ENCODE measurements at places on chromosomes 13 and 19.

GRCh38 chr13:104140552-104140951 lies 1074.3 kb upstream of the SLC10A2 start:
- DNase-seq, result no peak

- DNase-seq, result no peak
These were observed 15.4 kb downstream of the CEBPA start for GRCh38 chr19:33286899-33287298.

DNA sequence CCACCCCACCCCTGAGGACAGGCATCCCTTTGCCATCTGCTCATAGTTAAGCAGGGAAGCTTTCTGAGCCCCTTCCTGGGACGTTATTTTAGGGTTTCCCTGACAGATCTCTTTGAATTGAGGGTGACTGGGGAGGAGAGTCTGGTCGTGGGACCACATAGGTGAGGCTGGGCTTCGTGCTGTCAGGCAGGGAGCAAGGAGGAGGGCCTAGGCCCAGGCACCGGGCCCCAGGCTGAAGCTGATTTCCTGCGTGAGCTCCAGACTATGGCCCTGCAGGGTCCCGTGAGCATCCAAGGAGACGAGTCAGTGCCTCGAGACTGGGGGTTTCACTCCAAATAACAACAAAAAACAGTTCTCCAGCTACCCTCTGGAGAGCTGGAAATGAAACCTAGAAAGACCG lies 60.4 kb downstream of the MYO9B start:
- no peak for DNase-seq

GRCh38 chr19:1322198-1322981 lies 36.7 kb downstream of the EFNA2 start:
- DNase-seq, result no peak

DNA sequence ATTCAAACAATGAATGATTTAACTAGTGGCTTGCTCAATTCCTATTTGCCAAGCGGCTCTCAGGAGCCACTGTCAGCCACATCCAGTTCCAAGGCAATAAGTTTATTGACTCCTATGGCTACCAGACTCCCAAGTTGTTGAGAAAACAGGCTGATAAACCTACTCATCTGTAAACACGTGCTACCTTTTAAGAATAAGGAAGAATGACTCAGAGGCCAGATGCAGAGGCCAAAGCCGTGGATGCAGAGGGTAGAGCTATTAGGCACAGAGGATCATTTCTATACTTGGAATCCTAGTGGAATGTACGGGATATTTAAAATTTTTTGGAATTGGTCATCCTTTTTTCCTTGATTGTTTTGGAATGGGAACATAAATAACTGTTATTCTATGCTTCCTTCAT lies 1921.1 kb downstream of the OLFM4 start:
- DNase-seq, result no peak

DNA sequence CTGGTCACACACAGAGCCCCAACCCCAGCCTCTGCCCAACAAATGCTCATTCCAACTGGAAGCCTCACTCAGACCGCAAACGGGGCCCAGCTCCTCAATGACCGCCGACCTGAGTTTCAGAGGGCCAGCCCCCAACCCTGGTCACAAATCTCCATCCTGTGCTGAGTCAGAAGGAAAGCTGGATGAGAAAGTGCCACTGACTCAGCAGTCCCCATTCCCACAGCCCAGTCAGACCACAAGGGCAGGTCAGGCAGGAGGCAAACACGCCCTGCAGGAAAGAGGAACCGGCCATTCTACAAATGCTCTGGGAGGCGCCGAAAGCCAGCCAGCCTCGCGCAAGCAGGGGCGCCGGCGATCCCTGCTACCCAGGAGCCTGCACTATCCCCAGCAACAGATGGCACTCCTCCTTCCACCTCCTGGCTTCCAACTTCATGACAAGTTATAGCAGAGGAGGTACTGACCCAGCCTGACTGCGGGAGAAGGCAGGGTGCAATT lies 14.1 kb upstream of the PRKD2 start:
- no peak for DNase-seq

DNA sequence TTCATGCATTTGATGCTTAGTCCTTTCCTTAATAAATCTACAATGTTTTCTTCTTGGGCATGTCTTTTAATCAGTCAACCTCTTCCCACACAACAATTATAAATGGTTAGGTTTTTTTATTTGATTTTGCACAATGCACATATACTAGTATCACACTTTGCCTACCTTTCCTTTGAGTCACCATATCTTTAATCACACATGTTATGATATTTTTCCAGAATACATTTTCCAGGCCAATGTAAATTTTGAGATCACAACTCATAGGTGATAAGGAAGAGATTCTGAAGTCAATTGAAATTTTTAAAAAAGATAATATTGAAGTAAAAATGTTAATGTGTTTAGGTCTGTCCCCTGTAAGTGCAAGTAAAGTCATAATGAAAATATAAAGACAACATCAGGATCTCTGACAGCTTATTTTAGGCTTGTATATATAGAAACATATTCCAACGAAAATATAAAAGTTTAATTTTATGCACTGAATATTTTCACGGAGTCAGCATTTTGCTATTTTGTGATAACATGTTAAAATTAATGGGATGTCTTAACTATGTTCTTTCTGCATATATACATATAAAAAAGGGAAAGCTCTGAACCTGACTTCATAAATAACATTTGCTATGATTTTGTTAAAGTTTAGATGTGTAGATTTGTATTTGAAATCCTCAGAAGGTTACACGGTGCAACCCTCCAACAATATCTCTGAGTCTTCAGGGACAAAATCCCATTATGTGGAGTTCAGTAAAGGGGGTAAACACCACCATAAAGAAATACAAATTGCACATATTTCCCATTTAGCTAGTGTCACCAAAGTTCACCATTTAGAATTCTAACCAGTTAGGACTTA lies 351.9 kb downstream of the DACH1 start:
- DNase-seq, result no peak

GRCh38 chr13:61202042-61202441 lies 213.6 kb downstream of the PCDH20 start:
- DNase-seq, result no peak

DNA sequence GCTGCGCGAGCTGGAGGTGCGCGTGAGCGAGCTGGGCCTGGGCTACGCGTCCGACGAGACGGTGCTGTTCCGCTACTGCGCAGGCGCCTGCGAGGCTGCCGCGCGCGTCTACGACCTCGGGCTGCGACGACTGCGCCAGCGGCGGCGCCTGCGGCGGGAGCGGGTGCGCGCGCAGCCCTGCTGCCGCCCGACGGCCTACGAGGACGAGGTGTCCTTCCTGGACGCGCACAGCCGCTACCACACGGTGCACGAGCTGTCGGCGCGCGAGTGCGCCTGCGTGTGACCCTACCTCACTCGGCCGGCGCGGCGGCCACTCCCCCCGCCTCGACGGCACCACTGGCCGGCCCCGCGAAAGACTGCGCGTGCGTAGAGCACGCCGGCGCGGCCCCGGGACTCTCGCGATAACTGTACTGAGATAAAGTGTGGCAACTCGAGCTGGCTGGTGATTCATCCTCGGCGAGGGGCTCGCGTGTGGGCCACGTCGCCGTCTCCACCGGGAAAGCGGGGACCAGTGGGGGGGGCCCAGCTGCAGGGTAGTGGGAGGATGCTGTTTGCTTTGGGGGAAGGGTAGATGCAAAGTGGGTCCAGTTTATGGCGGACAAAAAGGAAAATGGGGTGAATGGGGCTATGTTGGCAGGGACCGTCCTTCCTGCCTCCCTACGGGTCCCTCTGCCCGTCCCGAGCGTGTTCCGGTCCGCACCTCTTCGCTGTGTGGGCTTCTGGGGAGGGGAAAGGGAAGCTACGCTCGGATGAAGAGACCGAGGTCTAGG lies 11.4 kb downstream of the FUT6 start:
- peak; percentile 94 for DNase-seq

DNA sequence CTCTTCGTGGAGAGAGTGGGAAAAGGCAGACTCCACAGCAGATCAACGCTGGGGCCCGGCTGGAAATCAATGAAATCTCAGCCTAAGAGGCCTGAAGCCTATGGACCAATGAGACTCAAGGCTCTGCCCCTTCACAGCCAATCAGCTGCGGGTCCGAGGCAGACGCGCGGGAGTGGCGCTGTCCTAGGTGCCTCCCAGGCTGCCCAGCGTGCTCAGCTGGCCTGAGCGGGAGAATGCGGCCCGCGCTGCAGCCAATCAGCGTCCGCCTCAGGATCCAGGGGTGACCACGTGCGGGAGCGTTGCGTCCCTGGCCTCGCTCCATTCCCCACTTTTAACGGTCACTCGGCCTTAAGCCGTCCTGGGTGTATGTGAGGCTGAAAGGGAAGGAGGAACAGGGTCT lies at the start of gene ZBTB32:
TSS of gene ZBTB32 (plus strand) at position 341 of the 400 bp plus-strand sequence. CDS start 10,069 bp downstream, outside the sequence.
- DNase-seq, result no peak

GRCh38 chr19:16831531-16831930 lies 2.3 kb downstream of the SIN3B start:
- DNase-seq, result no peak

DNA sequence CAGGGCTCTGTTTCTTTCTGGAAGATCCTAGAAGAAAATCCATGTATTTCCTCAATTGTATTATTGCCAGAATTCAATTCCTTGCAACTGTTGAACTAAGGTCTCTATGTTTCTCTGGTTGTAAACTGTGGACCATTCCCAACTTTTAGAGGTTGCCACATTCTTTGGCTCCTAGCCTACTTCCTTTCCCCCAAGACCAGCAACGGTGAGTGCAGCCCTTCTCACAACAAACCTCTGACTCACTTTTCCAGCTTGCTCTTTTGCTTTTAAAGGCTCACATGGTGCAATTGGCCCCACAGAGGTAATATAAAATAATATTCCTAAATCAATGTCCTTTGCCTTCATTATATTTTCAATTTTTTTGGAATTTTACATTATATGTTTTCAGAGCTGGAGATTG lies 371.3 kb downstream of the SLITRK5 start:
- no peak for DNase-seq

- DNase-seq, result no peak
These were observed 8.3 kb downstream of the ZNF837 start for GRCh38 chr19:58372311-58373133.

- DNase-seq, result no peak
These were observed 263.1 kb downstream of the ZNF536 start for GRCh38 chr19:30634996-30635975.

- no peak for DNase-seq
These were observed 39.2 kb downstream of the ZSWIM4 start for GRCh38 chr19:13834244-13835069.

DNA sequence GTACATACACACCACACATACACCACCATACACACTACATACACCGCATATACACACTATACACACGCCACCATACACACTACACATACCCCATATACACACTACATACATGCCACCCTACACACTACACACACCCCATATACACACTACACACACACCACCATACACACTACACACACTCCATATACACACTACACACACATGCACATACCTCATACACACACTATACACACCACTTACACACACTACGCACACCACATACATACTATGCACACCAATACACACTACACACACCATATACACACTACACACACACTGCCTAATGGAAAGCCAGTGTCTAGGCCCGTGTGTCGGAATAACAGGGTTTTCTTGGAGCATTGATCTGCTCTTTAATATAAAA lies 27.5 kb downstream of the CRYL1 start:
- DNase-seq, result no peak

DNA sequence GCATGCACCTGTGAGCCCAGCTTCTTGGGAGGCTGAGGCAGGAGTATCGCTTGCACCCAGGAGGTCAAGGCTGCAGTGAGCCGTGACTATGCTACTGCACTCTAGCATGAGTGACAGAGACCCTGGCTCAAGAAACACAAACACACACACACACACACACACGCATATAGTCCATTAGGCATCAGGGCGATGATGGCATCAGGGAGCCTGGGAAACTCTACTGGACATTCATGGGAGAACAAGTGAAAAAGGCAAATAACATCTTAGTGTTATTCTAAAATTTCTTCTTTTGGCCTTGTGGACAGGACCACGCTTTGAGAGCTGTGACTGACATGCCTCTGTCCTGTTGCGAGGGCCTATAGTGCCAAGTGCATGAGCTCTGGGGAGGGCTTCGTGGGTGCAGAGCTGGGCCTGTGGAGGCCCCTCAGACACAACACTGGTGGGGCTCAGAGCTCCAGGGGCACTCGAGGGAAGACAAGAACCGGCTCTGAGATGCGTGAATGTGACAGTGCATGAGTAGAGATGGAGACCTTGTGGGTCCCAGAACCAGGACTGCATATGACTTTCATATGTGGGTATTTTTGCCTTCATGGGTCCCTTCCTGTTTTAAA lies 8.0 kb upstream of the USF2 start:
- no peak for DNase-seq

- peak; percentile 88 for DNase-seq
These were observed 8.5 kb downstream of the PLEKHJ1 start for GRCh38 chr19:2227415-2228156.

DNA sequence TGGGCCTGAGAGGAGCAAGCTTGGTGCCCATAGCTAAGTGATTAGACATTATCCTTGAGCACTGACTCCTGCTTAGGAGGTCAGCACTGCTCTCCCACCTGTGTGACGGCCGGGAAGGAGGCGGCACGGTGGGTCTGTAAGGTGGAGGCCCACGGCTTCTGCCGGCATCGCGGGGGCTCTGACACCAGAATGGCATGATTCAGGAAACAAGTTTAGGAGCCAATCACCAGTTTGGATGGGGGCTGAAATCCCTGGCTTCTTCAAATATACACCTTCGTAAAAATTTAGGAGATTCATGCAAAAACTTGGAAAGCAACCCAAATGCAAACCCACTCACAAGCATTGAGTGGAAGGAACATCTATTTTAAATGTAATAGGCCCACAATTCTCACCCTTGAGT lies 307.3 kb upstream of the TSHZ3 start:
- DNase-seq, result no peak

GRCh38 chr13:98565726-98566565 lies 11.0 kb downstream of the STK24 start:
- no peak for DNase-seq

DNA sequence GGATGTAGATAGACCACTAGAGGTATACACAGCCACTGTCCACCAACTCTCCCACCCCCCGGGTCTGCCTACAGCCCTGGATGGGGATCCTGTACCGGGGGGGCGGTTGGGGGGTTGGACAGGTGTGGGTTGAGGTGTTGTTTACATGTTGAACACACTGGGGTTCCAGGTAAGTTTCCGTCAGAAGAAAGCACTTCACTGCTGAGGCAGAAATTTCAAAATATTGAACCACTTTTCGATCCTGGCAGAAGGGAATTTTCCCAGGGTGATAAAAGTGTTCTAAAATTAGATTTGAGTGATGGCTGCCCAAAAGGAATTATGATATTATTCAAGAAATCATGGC lies 6.6 kb upstream of the CEACAM16 start:
- no peak for DNase-seq

DNA sequence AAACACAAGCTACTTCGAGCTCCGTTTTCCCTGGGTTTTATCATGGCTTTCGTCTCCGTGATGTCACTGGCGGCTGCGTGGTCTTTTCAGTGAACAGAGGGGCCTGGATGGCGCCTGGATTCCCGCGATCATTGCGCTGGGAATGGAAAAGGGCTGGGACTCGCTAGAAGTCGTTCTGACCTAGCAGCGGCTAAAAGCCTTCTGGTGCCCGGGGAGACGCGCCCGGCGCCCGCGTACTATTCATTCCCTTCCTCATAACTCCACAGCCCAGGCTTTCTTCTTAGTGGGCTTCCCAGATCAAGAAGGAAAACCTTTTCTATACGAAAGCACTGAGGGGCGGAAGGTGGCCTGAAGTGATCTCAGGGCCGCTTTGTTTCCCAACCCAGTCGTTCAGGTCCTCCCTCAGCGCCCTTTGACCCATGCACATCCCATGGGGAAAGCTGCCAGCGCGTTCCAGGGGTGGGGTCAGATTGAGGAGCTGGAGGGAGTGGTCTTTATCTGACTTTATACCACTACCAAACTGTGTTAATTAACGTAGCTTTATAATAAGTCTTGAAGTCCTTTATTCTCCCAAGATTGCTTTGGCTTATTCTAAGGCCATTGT lies 96.6 kb downstream of the ELF1 start:
- DNase-seq, result no peak

- DNase-seq, result no peak
These were observed 172.8 kb downstream of the NHLRC3 start for GRCh38 chr13:39210961-39211534.

Measured in GM12891 (cell line).